ENCODE measurements at places on chromosomes 5 and 9. TPM values are rescaled to one million over a fixed set of nuclear protein-coding genes. Genes with fewer than 3 reads are reported as not detected.
A peak's percentile ranks its signal among the peaks of the same experiment; 100 is the strongest.

PCDHB6 gene
- total RNA-seq, result 0.05 TPM

MED7 gene
- 4.7 TPM for total RNA-seq

- DNase-seq, result no peak
These were observed 220.6 kb downstream of the CTNND2 start for GRCh38 chr5:11683666-11684065.

- DNase-seq, result no peak
These were observed 4.4 kb upstream of the DIAPH1 start for GRCh38 chr5:141623186-141623585.

DNA sequence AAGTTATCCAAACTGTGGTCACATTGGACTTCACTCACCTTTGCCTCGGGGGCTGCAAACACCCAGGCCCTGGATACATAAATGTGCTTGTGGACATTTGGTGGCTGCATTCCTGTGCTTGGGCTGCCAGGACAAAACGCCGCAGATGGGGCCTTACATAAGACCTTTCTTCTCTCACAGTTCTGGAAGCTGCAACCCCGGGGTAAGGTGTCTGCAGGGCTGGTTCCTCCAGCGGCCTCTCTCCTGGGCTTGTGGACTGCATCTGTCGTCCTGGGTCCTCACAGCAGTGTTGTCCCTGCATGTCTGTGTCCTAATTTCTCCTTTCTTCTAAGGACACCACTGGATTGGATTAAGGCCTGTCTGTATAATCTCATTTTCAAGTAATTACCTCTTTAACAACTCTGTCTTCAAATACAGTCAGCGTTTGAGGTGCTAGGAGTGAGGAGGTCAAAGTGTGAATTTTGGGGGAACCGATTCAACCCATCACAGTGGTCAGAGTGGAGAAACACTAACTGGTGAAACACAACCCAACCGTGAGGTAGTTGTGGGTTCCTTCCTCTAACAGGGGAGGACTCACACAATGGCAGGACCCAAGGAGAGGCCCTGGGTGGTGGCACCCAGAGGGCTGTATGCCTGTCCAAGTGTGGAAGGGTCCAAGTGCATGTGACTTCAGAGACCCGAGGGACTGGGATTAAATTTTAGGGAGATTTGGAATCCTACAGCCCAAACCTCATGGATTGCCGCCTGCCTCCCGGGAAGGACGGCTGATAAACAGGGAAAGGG, 415.6 kb downstream of the IRX2 start:
- no peak for DNase-seq

DNA sequence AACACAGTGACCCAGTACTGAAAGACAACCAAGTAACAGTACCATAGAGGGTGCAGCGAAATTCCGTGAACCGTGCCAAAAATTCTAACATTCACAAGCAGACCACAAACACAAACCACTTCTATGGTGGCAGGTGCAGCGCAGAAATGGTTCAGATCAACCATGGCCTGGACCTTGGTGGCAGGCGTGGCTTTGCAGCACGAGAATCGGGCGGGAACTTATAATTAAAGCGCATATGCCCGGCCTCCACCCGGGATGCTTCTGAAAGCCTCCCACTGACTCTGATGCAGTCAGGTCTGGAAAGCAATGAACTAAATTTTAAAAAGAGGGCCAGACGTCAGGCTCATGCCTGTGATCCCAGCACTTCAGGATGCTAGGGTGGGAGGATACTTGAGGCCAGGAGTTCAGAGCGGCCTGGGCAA, 68.0 kb upstream of the TBC1D9B start:
- DNase-seq, result no peak

GRCh38 chr9:5622016-5622415, 6.9 kb upstream of the RIC1 start:
- no peak for DNase-seq

GRCh38 chr5:176956756-176957155, 49.8 kb downstream of the UIMC1 start:
- DNase-seq, result no peak

DNA sequence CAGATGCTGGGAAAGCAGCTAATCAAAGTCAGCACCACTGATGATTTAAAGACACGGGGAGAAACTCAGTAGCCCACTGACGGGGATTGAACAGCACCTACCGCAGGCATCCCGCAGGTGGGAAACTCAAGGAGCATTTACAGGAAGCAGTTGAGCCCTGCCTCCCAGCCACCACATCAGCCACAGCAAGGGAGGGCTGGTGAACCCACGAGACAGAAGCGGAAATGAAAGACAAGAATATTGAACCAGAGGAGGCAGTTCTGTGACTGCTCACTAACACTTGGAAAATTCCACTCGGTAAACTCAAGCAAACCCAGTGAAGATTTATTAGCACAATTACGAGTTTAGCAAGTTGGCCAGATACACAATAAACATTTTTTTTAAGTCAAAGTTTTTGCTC, 10.6 kb upstream of the FAM163B start:
- DNase-seq, result no peak

ROPN1L gene
- total RNA-seq, result 1.3 TPM

DNA sequence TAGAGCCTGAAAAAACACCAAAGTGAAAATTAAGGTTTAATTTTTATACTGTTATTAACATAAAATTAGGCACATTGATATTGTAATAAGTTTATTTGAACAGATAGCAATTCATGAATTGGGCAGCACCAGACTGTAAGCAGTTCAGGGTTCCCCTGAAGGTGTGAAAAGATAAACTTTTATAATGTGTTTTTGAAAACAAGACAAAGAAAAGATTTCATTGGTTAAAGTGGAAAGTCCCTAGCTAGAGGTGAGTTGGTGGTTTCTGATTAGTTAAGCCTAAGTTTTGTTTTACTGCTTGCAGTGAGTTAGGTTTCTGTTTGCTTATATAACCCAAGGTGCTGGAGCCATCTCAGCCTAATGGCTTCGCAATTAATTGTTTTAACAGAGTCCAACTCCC, 96.5 kb upstream of the RPS23 start:
- DNase-seq, result no peak

GFI1B gene
- total RNA-seq, result not detected

- no peak for DNase-seq
These were observed 109.7 kb downstream of the F2RL2 start for GRCh38 chr5:76513476-76513875.

ANKRD20A1 gene
- total RNA-seq, result 1.2 TPM

- DNase-seq, result no peak
These were observed 651.8 kb downstream of the KIF4B start for GRCh38 chr5:155665361-155665760.

CATSPER3 gene
- total RNA-seq, result 0.33 TPM

DNA sequence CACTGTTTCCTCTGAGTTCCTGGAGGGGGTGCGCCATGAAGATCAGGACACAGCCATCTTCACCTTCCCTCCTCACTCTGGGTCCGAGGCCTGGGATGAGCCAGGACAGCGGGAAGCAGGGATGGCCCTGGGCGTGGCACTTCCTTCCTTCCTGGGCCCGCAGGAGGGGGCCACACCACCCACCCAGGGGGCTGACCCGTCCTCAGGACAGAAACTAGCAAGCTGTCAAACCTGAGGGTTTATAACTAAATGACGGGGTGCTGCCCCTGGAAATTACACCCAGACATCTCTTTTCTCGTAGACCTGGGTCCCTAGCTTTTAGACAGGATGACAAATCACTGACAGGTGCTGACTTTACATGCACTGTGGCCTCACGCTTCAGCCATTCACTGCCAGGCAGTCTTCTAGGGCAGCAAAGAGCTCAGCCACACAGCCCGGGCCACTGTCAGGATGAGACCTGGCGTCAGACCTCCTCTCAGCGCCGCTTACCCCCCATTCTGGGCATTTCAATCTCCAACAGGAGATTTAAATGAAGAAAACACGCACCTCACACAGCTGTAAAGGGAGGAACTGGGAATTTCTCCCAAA, 8.1 kb downstream of the FCN2 start:
- DNase-seq, result peak; percentile 27

DNA sequence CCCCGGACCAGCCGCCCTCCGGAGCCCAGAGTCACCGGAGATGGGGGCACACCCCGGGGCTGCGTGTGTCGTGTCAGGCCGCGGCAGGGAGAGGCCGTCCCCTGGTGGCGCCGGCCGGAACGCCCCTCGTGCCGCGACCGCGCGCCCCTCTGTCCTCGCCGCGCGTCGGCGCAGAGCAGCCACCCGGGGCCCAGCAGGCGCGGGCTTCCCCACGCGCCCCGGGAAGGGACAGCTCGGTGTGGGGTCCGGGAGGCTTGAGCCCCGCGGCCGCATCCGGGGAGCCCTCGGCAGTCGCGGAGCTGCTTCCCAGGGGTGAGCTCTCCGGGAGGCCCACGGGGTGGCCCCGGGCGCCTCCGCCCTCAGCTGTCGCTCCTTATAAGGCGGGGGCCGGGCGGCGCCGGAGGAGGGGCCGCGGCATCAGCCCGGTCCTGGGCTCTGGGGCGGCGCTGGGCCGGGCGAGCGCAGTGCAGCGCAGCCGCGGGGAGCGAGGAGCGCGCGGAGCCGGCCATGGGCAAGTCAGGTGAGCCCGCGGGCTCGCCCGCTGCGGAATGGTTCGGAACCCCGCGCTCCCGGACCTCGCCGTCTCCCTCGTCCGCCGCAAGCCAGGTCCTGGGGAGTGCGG, at the start of gene GLIPR2:
Gene GLIPR2, plus strand, starts transcription at position 462 of the 622 bp plus-strand sequence. Its CDS starts 46 bp downstream, at position 508.
- DNase-seq, result peak; percentile 75

GRCh38 chr9:91392435-91392834, 30.7 kb upstream of the AUH start:
- DNase-seq, result no peak

GRCh38 chr9:136674786-136675349, 12.2 kb downstream of the EGFL7 start:
- DNase-seq, result peak; percentile 78

DNA sequence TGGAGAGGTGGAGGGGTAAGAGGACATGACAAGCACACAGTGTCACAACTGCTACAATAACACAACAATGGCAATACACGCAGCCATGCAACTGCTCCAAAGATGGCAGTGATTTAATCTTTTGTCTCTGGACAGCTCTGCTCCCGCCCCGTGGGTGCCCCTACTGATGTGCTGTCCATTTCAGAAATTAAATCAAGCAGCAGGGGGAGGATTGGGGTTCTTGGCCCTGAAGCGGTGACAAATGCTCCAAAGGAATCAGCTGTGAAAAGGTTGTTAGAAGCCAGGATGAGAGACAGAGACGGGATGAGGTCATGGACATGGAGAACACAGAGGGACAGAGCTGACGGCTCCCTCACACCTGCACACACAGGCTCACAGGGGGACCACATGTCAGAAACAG, 22.6 kb downstream of the CNTFR start:
- DNase-seq, result no peak

DNA sequence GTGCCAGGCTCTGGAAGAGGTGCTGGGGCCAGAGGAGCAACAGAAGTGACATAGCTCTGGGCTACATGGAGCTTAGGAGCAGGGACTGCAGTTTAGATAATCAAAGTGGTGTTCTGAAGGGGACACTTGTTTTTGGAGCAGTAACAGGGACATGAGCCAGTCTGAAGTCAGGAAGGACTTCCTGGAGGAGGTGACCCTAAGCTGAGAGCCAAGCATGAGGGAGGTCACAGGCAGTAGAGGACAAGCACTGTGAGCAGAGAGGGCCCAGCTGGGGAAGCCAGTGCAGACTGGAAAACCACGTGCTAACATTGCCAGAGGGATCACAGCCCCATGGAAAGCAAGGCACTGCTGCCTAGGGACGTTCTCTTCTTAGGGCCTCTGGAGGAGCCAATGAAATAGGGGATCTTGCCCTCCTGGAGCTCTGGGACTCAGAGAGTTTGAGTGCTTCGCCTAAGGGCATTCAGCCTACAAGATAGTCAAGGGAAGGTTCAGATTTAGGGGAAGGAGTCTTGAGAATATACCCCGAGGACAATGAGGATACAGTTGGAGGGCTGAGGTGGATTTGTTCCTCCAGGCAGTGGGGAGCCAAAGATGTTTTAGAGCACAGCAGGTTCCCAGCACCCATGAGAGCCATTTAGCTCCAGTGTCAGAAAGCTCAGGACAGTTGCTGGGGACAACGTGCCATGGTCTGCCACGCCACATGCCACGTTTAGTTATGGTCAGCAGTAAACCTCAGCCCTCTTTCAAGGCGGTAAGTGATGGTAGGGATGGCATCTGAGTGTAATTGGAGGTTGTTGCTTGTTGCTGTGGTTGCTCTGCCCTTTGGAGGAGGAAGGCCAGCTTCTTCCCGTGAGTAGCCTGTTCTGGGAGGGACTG, 40.5 kb upstream of the SH3PXD2B start:
- DNase-seq, result no peak

BTNL3 gene
- total RNA-seq, result not detected

- DNase-seq, result no peak
These were observed 80.3 kb downstream of the SGCD start for GRCh38 chr5:156407251-156407650.

DNA sequence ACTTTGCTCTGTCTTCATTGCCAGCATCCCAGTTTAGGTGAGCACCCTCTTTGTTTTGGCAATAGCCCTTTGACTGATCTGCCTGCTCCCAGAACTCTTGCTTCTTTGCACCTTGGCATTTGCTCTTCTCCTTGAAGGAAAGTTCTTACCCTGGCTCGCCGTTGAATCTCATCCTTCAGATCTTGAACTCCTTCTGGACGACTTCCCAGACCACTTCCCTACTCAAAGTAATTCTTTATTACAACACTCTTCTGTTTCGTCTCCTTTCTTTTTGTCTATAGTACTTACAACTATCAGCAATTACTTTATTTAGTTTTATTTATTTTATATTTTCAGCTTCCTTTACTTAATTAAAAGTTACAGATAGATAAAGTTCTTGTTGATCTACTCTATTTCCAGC, 1510.1 kb downstream of the MAT2B start:
- DNase-seq, result no peak

TRPM3 gene
- total RNA-seq, result 0.89 TPM

PDE6A gene
- not detected for total RNA-seq

DNA sequence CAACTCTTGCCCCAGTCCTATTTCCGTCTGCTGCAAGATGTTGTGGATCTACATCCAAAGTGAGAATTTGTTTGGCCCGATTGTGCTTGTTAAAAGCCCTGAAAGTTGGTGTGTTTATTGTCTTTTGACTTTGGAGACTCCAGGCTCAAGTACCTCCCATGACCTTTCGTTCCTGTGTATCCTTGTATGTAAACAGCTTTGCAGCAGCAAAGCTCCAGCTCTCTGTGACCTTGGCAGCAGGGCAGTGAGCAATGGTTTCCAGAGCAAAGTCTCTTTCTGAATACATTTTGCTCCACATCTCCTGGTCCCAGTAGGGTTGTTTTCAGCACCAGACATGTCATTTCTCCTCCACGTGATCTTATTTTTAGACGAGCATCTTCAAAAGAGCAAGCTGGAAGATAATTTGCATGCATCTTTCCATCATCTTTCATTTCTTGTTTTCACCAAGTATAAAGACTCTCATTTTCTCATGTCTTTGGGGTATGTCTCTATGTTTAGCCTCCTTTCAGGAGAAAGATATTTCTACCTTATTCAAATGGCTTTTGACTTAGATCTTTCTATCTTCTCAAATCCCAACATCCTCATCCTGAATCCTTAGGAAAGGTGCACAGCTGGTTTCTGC, 68.1 kb upstream of the ERCC6L2 start:
- no peak for DNase-seq

LPCAT1 gene
- 12.0 TPM for total RNA-seq

GRCh38 chr5:73654171-73654811, 28.3 kb downstream of the ARHGEF28 start:
- DNase-seq, result no peak

MCC gene
- 20.0 TPM for total RNA-seq

- DNase-seq, result no peak
These were observed 17.0 kb upstream of the NDUFS4 start for GRCh38 chr5:53543401-53543800.

Data from liver (tissue), 10 donors.